ENCODE measurements at places on chromosomes 5 and 9. TPM values are rescaled to one million over a fixed set of nuclear protein-coding genes. Genes with fewer than 3 reads are reported as not detected.

DNA sequence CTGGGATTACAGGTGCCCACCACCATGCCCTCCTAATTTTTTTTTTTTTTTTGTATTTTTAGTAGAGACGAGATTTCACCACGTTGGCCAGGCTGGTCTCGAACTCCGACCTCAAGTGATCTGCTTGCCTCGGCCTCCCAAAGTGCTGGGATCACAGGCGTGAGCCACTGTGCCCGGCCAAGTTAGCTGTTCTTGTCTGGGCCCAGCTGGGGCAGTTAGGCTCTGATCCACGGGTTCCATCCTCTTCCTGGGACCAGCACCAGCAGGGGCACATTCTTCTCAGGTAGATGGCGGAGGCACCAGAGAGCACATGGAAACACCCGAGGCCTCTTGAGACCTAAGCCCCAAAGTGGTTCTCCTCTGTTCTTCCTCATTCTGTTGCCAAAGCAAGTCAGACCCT is 281.6 kb downstream of the PBX3 start:
- H3K27me3 ChIP-seq: peaks cover under 1% of the 10 kb centered on the region
- H3K4me1 ChIP-seq: no peaks in the 10 kb centered on the region
- no peak for DNase-seq
- no peak overlapping the region for H3K27ac ChIP-seq

GRCh38 chr5:131277447-131277846 is 13.6 kb downstream of the CDC42SE2 start:
- H3K4me3 ChIP-seq: no peak overlapping the region
- peak overlapping the region; percentile 65 for H3K27ac ChIP-seq
- no peak for DNase-seq
- H3K4me1 ChIP-seq: peaks cover 49% of the 10 kb centered on the region
- no peaks in the 10 kb centered on the region for H3K27me3 ChIP-seq

- DNase-seq: no peak
- H3K4me1 ChIP-seq: peaks cover 16% of the 10 kb centered on the region
- no peak overlapping the region for H3K4me3 ChIP-seq
- peak overlapping the region; percentile 67 for H3K27ac ChIP-seq
These were observed 222.3 kb downstream of the PBX3 start for GRCh38 chr9:125969462-125969861.

Gene CNTNAP3
- total RNA-seq: 11.2 TPM

DNA sequence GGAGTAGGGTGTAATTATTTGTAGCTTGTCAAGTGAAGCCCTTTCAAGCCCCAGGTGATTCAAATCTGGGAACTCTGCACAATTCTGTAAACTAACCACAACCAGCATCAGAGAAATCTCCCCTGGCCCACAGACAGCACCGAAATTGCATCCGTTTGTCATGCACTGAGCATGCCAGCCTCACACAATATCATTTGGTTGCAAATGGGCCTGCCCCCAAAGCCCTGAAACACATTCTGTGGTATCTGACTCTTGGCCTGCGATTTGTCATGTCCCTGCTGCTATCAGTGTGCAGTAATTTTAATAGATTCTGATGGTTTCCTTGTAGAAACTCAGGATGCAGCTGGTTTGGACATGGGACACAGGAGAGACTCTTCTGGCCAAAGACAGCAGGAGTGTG is 35.3 kb downstream of the SNX24 start:
- no peaks in the 10 kb centered on the region for H3K36me3 ChIP-seq
- no peak overlapping the region for H3K27ac ChIP-seq
- peaks cover 32% of the 10 kb centered on the region for H3K4me1 ChIP-seq
- H3K27me3 ChIP-seq: no peaks in the 10 kb centered on the region

DNA sequence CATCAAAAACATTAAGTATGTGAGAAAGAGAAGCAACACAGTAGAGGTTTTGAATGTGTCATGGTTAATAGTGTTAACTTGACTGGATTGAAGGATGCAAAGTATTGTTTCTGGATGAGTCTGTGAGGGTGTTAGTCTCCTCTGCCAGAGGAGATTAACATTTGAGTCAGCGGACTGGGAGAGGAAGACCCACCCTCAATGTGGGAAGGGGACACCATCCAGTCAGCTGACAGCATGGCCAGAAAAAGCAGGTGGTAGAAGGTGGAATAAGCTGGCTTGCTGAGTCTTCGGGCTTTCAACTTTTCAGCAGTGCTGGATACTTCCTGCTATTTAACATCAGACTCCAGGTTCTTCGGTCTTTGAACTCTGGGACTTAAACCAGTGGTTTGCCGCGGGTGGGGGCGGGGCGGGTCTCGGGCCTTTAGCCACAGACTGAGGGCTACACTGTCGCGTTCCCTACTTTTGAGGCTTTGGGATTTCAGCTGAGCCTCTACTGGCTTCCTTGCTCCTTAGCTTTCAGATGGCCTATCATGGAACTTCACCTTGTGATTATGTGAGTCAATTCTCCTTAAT is 309.9 kb upstream of the ST8SIA4 start:
- no peak overlapping the region for H3K27ac ChIP-seq
- H3K4me3 ChIP-seq: no peak overlapping the region
- H3K36me3 ChIP-seq: no peaks in the 10 kb centered on the region

Gene CRHBP
- not detected for total RNA-seq

Gene BBLN
- total RNA-seq: 70.4 TPM

GRCh38 chr5:24368115-24368514 is 276.7 kb downstream of the CDH10 start:
- no peaks in the 10 kb centered on the region for H3K27me3 ChIP-seq
- H3K36me3 ChIP-seq: no peaks in the 10 kb centered on the region
- no peak overlapping the region for H3K4me3 ChIP-seq
- peaks cover 6% of the 10 kb centered on the region for H3K4me1 ChIP-seq
- no peak for DNase-seq
- H3K27ac ChIP-seq: no peak overlapping the region

DNA sequence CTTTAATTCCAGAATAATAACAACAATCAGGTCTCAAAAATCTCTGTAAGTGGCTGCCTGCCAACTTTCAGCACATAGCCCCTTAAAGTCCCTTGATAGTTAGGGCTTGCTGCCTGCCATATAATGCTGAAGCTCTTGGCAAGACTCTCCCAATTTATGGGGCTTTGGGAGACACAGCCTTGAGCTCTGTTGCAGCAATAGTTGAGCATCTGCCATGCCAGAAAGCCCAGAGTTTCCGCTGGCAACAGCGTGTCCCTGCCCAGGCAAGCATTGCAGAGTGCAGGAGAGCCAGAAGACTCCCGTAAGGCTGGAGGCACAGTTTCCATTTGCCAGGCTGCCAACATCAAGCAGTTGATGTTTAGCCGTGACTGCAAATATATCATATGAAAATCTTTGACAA is 678.5 kb upstream of the NUDT12 start:
- H3K27me3 ChIP-seq: no peaks in the 10 kb centered on the region
- no peak overlapping the region for H3K4me3 ChIP-seq
- no peak for DNase-seq
- H3K4me1 ChIP-seq: no peaks in the 10 kb centered on the region
- H3K36me3 ChIP-seq: no peaks in the 10 kb centered on the region

Gene TTC39B
- 23.3 TPM for total RNA-seq

DNA sequence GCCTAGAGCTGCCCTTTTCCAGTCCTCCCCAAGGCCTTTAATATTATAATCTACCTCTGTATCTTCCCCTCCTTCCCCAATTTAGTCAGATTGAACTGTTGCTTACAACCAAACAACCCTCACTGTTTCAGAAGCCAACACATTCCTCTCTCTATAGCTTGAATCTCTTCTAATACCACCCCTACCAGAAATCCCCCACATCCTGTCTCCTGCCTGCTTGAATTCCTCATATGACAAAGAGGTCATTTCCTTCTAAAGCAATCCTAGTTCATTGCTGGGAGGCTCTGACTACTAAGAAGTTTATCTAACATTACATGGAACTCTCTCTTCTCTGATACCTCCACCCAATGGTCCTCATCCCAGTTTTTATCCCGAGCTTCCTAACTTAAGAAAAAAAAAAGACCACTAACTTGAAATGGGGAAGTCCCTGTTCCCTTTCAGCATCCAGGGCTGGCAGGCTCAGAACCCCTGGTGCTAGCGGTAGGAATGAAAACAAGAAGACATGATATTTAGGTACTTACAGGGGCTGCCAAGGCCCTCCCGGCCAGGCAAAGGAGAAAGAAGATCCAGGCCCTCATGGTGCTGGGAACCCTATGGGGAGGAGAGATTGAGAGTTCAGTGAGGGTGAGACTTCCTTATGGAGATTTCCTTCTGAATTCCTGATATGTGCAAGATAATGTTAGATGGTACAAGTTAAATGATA is 11.0 kb downstream of the SPARC start:
- H3K27me3 ChIP-seq: no peaks in the 10 kb centered on the region
- peaks cover 1% of the 10 kb centered on the region for H3K36me3 ChIP-seq
- no peak overlapping the region for H3K27ac ChIP-seq
- DNase-seq: no peak

Gene ECM2
- 13.5 TPM for total RNA-seq

GRCh38 chr9:76516871-76517270 is 57.9 kb downstream of the GCNT1 start:
- H3K36me3 ChIP-seq: peaks cover 15% of the 10 kb centered on the region
- no peaks in the 10 kb centered on the region for H3K27me3 ChIP-seq
- H3K4me3 ChIP-seq: no peak overlapping the region
- H3K4me1 ChIP-seq: peaks cover 22% of the 10 kb centered on the region
- H3K27ac ChIP-seq: no peak overlapping the region
- DNase-seq: no peak

GRCh38 chr5:15070907-15071306 is 199.3 kb upstream of the ANKH start:
- H3K27me3 ChIP-seq: no peaks in the 10 kb centered on the region
- no peaks in the 10 kb centered on the region for H3K36me3 ChIP-seq
- DNase-seq: no peak
- no peak overlapping the region for H3K27ac ChIP-seq
- H3K4me3 ChIP-seq: no peak overlapping the region

Gene WDR31
- 2.9 TPM for total RNA-seq

DNA sequence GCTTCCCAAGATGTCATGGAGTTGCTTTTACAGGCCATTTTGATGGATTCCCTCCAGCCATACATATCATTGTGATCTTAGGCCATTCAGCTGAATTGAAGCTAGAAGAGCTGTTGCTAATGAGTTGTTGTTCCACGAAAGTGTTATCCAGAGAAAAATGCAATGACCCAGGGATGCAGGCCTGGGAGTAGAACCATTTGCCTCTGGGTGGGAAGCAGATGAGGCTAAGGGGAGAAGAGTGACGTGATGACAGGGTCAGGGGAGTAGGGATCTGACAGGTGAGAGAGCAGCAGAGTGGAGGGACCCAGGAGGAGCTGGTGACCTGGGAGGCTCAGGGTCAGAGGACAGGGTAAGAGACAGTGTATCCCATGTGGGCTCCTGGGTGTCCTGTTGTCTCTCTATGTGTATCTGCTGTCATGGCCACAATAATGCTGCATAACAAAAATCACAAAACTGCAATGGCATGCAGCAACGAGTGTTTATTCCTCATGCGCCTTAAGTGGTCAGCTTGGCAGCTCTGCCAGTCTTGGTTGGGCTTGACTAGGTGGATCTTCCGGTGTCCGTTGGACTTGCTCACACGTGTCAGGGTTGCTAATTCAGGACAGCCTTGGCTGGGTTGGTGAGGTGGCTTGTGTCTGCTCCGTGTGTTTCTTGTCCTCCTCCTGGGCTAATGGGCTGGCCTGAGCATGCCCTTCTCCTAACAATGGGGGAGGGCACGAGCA is 90.6 kb downstream of the LIFR start:
- H3K4me3 ChIP-seq: no peak overlapping the region
- no peaks in the 10 kb centered on the region for H3K36me3 ChIP-seq
- H3K4me1 ChIP-seq: peaks cover 21% of the 10 kb centered on the region
- no peak overlapping the region for H3K27ac ChIP-seq

DNA sequence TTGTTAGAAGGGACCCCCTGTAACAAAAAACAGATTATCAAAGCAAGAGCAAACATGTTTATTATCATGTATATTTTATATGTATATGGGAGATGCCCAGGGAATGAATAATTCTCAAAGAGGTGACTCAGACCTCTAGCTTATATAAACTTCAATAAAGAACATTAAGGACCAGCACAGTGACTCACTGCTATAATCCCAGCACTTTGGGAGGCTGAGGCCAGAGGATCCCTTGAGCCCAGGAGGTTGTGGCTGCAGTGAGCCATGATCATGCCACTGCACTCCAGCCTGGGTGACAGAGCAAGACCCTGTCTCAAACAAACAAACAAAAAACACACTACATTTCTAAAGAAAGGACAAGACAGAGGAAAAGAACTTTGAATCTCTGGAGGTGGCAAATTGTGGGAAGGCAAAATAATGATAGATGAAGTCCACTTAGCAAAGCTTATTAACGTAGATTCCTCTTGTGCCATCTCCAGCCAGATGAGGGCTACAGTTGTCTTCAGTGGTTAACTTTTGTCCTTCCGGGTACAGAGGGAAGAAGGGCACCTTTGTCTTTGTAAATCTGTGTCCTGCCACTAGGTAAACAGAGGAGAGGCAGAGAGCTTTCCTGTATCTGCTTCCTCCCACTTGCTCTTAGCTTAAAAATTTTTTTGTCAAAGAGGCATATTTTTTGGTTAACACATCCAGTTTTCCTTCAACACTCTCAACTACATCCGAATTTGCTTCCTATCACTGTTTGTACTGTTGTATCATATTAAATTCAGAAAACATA is 7.5 kb upstream of the RFK start:
- H3K4me3 ChIP-seq: no peak overlapping the region
- H3K4me1 ChIP-seq: no peaks in the 10 kb centered on the region
- DNase-seq: no peak
- H3K36me3 ChIP-seq: no peaks in the 10 kb centered on the region

Gene NDOR1
- total RNA-seq: 18.0 TPM

Gene GARIN3
- total RNA-seq: not detected

DNA sequence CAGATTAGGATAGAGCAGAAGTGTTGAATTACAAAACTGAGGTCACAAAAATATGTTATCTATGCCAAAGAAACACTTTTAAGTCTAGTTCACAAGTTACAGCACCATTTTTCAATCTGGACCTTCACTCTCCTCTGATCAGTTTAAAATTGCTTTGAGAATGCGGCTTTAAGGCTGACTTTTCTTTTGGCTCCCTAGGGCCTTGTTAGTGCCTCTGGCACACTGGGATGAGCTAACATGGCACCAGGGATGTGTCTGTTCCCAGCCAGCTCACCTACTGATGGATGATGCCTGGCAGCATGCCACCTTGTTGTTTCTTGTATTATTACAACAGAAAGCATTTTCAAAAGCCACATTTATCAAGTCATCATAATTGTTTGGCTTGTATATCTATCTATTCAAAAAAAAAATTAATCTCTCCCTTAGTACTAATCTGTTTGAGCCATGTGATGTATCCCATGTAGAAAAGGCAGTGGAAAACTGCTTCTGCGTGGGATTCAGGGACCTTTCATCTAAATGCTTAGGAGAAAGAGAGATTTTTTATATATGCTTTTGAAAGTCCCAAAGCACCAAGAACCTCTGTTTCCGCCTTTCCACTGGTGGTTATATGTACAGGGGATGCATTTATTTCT is 46.6 kb downstream of the ADAMTSL1 start:
- no peaks in the 10 kb centered on the region for H3K4me1 ChIP-seq
- no peak overlapping the region for H3K4me3 ChIP-seq
- no peaks in the 10 kb centered on the region for H3K36me3 ChIP-seq
- DNase-seq: peak; percentile 16

DNA sequence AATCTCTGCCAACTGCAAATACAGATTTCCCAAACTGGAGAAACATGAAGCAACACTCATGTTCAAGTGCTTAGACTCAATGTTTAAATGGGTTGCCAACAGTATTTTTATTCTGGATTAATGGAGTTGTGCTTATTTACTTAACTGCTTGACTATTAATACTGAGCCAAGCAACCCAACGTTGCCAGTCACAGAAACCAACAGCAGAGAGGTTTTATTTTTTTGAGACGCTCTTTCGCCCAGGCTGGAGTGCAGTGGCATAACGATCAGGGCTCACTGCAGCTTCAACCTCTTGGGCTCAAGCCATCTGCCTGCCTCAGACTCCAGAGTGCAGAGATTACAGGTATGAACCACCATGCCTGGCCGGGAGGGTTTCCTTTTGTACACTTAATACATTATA is 8.5 kb upstream of the TMEM268 start:
- no peak for DNase-seq
- H3K4me3 ChIP-seq: no peak overlapping the region
- no peak overlapping the region for H3K27ac ChIP-seq
- peaks cover 8% of the 10 kb centered on the region for H3K4me1 ChIP-seq
